ENCODE measurements at places on chromosomes 3 and 15. TPM values are rescaled to one million over a fixed set of nuclear protein-coding genes. Genes with fewer than 3 reads are reported as not detected.

DNA sequence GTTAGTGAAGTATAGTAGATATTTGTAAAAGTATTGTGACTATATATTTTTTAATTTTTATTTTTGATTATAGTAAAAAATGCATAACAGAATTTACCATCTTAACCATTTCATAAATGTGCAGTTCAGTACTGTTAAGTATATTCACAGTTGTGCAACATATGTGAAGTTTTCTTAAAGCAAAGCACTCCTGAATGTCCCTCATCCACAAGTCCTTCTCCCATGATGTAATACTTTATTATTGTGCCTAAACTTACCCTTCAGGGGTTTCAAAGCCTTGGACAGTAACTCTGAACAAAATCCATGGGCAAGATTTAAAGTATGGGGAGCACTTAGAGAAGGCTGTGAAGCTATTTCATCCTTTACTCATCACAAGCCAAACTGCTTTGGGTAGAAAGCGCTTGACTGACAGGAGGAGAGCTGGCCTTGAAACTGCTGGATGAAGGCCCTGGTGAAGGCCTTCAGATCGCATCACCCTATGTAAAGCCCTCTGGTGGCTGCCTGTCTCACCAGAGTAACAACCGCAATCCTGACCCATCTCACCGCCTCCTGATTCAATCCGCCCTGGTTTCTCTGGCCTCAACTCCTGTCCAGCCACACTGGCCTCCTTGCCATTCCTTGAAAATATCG is 28.0 kb downstream of the LSM3 start:
- peaks cover 29% of the 10 kb centered on the region for H3K4me1 ChIP-seq
- no peaks in the 10 kb centered on the region for H3K27me3 ChIP-seq
- DNase-seq: no peak
- H3K4me3 ChIP-seq: no peak overlapping the region
- no peak overlapping the region for H3K27ac ChIP-seq

DNA sequence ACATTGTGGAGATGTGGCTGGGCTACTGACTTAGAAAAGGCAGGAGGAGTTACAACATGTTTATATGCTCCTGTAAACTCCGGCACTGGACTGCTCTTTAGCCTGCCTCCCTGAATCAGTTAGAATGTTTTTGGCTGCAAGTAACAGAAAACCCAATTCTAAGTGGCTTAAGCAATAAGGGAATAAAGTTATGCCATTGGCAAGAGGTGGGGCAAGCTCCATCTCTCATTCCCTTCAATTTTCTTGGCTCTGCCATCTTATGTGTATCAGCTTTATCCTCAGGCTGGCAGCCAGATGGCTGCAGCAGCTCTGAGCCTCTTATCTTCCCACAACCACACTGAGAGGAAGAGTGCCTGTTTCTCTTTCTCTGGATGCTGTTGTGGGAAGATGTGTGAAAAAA is 22.4 kb upstream of the MEIS2 start:
- DNase-seq: no peak
- H3K4me3 ChIP-seq: no peak overlapping the region
- H3K27ac ChIP-seq: no peak overlapping the region
- H3K36me3 ChIP-seq: no peaks in the 10 kb centered on the region
- H3K4me1 ChIP-seq: no peaks in the 10 kb centered on the region

GRCh38 chr15:91889111-91889815 is 35.8 kb downstream of the SLCO3A1 start:
- no peak overlapping the region for H3K4me3 ChIP-seq
- no peaks in the 10 kb centered on the region for H3K36me3 ChIP-seq
- H3K27me3 ChIP-seq: no peaks in the 10 kb centered on the region

DNA sequence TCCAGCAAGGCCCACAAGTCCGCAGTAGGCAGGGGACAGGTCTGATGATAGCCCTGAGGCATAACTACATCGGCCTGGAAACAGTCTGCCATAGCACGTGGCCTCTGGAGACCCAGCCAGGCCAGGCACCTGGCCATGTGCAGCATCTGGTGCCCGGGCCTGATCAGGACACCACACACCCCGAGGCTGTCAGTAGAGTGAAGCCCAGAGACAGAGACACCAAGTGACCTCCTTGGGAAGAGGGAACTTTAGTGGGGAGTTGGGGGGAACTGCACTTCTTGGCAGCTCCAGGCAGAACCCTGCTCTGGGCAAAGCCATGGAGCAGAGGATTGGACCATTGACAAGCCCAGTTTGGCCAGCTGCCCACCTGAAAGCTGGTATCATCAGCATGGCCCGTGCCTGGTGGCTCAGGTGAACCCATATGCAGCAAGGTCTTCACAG is 1.2 kb downstream of the SHISA5 start:
- H3K4me1 ChIP-seq: no peaks in the 10 kb centered on the region
- no peaks in the 10 kb centered on the region for H3K36me3 ChIP-seq
- H3K27ac ChIP-seq: peak overlapping the region; percentile 92
- no peak for DNase-seq
- H3K27me3 ChIP-seq: no peaks in the 10 kb centered on the region
- peak overlapping the region; percentile 77 for H3K4me3 ChIP-seq

GRCh38 chr3:43221076-43221475 is 65.3 kb upstream of the SNRK start:
- no peak overlapping the region for H3K4me3 ChIP-seq
- peaks cover 6% of the 10 kb centered on the region for H3K4me1 ChIP-seq
- DNase-seq: no peak
- H3K36me3 ChIP-seq: no peaks in the 10 kb centered on the region

DNA sequence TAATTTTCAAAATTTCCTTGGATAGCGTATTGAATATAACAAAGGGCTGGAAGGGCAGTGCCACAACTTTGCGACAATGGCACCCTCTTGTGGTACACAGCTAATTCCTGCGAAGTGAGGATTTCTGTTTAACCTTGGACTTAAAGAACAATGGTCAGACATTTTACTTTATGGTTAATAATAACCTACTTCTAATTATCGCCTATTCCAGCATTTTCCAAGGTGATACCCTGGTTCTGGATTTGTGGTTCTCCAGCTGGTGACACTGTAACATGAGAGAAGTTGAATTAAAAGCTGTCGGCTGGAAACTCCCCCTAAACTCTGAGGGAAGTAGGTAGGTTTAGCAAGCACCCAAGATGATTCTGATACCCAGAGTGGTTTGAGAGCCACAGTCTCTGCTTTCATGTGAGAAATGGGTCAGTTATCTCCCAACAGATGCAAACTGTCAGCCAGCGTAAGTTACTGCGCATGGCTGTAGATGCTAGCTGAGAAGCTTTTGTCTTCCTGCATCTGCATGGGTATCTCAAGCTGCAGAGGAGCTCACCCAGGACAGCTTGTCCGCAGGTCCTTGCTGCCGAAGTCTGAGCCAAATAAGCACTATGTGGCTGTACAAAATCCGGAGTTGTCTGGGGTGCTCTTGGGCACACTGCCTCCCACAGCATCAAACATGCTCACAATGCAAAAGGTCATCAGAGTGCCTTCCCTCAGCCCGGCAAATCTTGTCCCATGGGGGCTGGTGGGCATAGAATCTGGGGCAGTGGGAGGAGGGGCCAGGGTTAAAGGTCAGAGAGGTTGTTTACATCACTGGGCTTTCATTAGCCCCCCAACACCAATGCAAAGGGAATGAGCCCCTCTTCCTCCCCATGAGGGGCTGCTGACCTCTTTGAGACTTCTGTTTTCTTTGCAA is 6.6 kb upstream of the CHSY1 start:
- H3K27me3 ChIP-seq: no peaks in the 10 kb centered on the region
- peak; percentile 75 for DNase-seq
- H3K4me3 ChIP-seq: no peak overlapping the region

DNA sequence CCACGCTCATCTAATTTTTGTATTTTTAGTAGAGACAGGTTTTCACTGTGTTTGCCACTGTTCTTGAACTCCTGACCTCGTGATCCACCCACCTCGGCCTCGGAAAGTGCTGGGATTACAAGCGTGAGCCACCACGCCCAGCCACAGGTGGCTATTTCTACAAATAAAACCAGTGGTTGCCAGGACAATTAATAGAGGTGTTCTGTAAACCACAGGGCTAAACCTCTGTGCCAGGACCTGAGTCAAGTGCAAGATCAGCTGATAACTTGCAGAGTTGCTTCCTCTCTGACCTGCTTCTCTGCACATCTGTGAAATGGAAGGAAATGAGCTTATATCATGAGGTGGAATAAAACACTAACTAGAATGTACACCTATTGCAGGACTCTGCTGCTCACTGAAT is 72.8 kb downstream of the CD200R1L start:
- no peak overlapping the region for H3K4me3 ChIP-seq
- no peak overlapping the region for H3K27ac ChIP-seq
- no peaks in the 10 kb centered on the region for H3K27me3 ChIP-seq
- DNase-seq: no peak

DNA sequence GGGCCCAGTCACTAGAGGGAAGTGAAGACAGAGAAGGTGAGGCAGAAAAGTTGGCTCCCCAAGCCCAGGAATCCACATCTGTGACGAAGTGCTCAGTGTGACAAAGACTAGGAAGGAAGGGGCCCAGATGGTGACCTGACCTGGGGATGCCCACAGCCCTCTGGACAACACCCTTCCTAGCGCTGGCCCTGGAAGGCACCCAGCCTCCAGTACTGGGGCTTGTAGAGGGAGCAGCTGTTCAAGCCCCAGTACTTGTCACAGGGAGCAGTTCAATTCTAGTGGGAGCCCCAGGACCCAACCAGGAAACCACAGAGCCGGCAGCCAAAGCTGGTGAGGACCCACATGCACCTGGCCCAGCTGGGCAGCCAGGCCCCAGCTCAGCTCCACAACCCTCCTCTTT is 190.8 kb downstream of the XXYLT1 start:
- no peaks in the 10 kb centered on the region for H3K27me3 ChIP-seq
- no peak overlapping the region for H3K4me3 ChIP-seq
- H3K27ac ChIP-seq: peak overlapping the region; percentile 56

DNA sequence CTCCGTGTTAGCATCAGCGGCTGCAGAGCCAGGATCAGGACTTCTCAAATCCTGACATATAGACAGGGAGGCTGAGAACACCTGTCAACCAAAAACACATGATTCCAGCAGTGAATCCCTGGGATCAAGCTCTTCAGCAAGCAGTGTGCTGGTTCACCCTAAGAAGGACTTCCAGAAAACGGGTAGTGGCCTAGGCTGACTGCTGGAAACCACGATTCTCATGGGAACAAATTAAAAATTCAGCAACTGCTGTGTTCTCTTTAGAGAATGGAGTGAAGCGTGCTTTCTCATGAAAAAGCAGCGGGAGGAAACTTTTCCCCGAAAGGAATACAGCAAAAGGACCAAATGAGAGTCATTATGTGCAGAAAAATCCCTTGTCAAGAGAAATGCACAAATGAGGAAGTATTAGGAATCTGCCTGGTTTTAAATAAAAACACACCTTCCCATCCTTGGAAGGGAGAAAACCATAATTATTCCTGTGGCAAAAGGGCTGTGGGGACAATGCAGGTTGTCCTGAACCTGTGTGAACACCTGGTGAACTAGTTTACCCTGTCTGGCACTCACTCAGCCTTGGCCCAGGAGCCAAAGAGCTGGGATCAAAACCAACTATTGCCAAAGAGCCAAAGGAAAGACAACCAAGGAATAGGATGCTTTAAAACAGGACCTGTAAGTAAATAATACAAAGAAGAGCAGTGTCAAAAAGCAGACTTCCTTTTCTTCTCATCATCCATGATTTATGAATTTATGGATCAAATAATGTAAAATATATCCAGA is 13.4 kb downstream of the IL12A start:
- no peak for DNase-seq
- no peak overlapping the region for H3K4me3 ChIP-seq
- H3K27ac ChIP-seq: no peak overlapping the region
- no peaks in the 10 kb centered on the region for H3K4me1 ChIP-seq
- H3K27me3 ChIP-seq: no peaks in the 10 kb centered on the region

DNA sequence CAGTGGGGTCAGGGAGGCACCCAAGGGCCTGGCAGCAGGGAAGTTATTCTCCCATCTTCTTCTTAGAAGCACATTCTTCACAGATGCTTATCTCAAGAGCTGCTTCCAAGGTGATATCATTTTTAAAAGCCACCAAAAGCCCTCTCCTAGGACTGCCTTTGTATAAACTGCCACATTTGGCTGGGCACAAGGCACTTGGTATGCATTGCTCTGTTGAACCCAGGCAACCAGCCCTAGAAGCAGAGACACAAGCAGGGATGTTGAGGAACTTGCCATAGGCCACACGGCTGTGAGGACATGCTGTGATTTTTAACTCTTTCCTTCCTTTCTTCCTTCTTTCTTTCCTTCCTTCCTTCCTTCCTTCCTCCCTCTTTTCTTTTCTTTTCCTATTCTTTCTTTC is 7.4 kb upstream of the SLC6A1 start:
- no peak overlapping the region for H3K27ac ChIP-seq
- no peak for DNase-seq
- no peaks in the 10 kb centered on the region for H3K36me3 ChIP-seq
- no peak overlapping the region for H3K4me3 ChIP-seq

DNA sequence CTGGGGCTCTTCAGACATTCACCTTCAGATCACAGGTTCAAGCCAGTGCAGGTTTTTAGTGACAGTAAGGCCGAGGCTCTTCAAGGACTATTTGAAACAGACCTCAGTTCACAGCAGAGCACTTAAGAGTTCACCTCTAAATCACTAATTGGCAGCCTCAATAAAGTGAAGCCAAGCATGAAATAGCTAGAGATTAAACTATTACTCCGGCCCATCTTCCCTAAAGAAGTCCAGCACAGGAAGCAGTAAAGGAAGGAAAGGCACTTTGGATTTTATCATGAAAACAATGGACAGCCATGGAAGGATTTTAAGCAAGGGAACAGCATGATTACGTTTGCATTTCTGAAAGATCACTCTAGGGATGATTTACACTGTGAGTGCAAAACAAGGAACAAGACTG is 27.6 kb upstream of the ARL6 start:
- no peak overlapping the region for H3K27ac ChIP-seq
- peaks cover 4% of the 10 kb centered on the region for H3K4me1 ChIP-seq
- H3K36me3 ChIP-seq: no peaks in the 10 kb centered on the region
- peak; percentile 86 for DNase-seq
- H3K27me3 ChIP-seq: no peaks in the 10 kb centered on the region

DNA sequence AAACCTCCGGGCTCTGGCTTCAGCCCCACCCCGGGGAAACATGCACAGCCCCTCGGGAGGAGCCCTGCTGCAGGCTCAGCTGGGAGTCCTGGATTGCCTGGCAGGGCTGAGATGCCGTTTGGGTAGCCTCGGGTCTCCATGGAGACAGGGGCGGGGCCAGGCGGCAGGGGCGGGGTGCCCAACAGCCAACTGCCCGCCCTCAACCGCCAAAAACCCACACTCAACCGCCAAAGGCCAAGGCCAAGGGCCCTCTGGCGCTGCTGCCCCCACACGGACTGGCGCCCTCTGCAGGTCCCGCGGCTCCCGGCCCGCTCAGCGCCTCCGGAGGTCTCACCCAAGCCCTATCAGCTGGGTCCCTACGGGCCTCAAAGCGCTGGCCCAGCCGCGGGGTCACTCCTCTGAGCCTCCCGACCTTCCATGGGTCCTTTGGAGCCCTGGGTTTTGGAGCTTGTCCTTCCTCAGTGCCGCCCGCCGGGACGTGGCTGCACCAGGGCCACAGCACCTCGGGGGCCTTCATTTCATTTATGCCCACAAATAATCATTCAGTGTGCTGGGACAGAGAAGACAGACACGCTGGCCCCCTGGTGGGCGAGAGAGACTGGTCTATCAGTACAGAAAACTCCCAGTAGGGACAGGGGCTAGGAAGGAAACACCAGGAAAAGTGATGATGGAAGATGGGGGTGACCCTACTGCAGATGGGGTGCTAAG is 33.5 kb upstream of the ACAD9 start:
- no peaks in the 10 kb centered on the region for H3K36me3 ChIP-seq
- DNase-seq: peak; percentile 90
- H3K4me3 ChIP-seq: peak overlapping the region; percentile 39
- H3K27me3 ChIP-seq: no peaks in the 10 kb centered on the region
- no peaks in the 10 kb centered on the region for H3K4me1 ChIP-seq
- no peak overlapping the region for H3K27ac ChIP-seq

Gene MLF1
- 16.9 TPM for total RNA-seq

Gene FXR1
- total RNA-seq: 96.8 TPM

Gene TEX9
- 35.2 TPM for total RNA-seq

Gene WDR49
- total RNA-seq: 1.0 TPM

Data from kidney (tissue), 22 donors.